Mesothelial cell of epicardium (in vitro differentiated cells): ENCODE measurements at places on chromosomes 4 and X. TPM values are rescaled to one million over a fixed set of nuclear protein-coding genes. Genes with fewer than 3 reads are reported as not detected.

DNA sequence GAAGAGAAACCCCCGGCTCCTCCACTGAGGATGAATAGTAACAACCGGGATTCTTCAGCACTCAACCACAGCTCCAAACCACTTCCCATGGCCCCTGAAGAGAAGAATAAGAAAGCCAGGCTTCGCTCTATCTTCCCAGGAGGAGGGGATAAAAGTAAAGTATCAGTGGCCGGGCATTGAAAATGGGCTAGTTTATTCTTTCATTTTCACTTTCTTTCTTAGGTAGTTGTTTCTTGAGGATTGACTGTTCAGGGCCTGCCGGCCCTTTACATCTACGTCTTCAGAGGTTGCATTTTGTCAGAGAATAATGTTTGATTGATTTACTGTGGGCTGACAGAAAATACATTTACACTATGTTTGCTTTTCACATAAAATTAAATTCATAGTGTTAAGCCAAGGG, 27.1 kb downstream of the PAK3 start:
- DNase-seq = no peak
- no peak overlapping the region for H3K27ac ChIP-seq
- peaks cover 14% of the 10 kb centered on the region for H3K4me1 ChIP-seq
- no peaks in the 10 kb centered on the region for H3K27me3 ChIP-seq

- peak overlapping the region; percentile 99 for H3K27ac ChIP-seq
- no peak for DNase-seq
- no peaks in the 10 kb centered on the region for H3K36me3 ChIP-seq
- H3K27me3 ChIP-seq = no peaks in the 10 kb centered on the region
- peak overlapping the region; percentile 72 for H3K4me3 ChIP-seq
Observed at GRCh38 chr4:183408796-183409195, 35.6 kb upstream of the CDKN2AIP start.

GRCh38 chr4:125849869-125850268, 535.1 kb downstream of the FAT4 start:
- H3K4me1 ChIP-seq = peaks cover 14% of the 10 kb centered on the region
- H3K27ac ChIP-seq = peak overlapping the region; percentile 6
- H3K4me3 ChIP-seq = no peak overlapping the region
- H3K36me3 ChIP-seq = no peaks in the 10 kb centered on the region

DNA sequence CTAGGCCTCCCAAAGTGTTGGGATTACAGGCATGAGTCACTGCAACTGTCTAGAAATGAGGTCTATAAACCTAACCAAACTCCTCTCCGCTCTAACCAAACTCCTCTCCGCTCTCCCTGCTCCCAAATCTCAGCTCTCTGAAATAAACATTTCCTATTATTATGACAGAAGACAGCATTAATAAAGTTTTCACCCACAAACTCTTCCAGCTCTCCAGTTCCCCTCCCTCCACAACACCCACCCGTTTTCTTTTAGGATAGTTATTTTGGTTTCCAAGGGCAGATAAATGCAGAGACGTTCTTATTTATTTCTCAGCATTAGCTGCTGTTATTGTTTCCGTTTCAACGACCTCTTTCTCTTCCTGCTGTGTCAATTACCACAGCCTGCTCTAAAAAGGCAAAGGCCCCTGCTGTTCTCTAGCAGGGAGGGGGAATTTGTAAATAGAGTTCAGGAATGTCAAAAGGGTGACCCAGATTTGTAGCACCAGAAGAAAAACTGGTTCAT, 13.3 kb upstream of the SCD5 start:
- H3K27ac ChIP-seq = no peak overlapping the region
- H3K4me3 ChIP-seq = no peak overlapping the region
- no peaks in the 10 kb centered on the region for H3K36me3 ChIP-seq
- peaks cover 2% of the 10 kb centered on the region for H3K27me3 ChIP-seq
- DNase-seq = no peak
- peaks cover 16% of the 10 kb centered on the region for H3K4me1 ChIP-seq

- peak overlapping the region; percentile 77 for H3K27ac ChIP-seq
- no peaks in the 10 kb centered on the region for H3K36me3 ChIP-seq
- H3K4me1 ChIP-seq = peaks cover 5% of the 10 kb centered on the region
- peaks cover 56% of the 10 kb centered on the region for H3K27me3 ChIP-seq
Observed at GRCh38 chr4:141636771-141637460, 533 bp downstream of the IL15 start.

- no peaks in the 10 kb centered on the region for H3K27me3 ChIP-seq
- H3K36me3 ChIP-seq = no peaks in the 10 kb centered on the region
- H3K27ac ChIP-seq = no peak overlapping the region
- no peak for DNase-seq
Observed at GRCh38 chrX:21438792-21439191, 64.6 kb downstream of the CNKSR2 start.

GRCh38 chr4:113444386-113444785, 317.2 kb downstream of the CAMK2D start:
- H3K4me3 ChIP-seq = no peak overlapping the region
- no peaks in the 10 kb centered on the region for H3K36me3 ChIP-seq
- no peak for DNase-seq
- H3K4me1 ChIP-seq = peaks cover 18% of the 10 kb centered on the region
- H3K27me3 ChIP-seq = no peaks in the 10 kb centered on the region

DNA sequence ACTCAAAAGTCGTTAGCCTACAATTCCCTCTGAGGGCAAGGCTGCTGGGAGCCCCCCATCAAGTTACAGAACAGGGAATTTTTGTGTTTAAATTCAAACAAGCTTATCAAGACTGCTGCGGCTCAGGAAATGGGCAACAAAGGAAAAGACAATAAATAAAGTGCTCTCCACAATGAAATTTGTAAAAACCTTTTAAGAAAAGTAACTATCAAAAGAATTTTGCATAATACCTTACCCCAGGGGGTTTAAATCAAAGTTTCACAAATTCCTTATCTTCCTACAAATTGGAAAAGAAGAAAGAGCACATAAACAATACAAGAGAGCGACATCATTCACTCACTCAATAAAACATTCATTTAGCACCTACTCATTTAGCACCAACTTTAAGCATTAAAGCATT, 97.9 kb upstream of the CCDC160 start:
- peaks cover 13% of the 10 kb centered on the region for H3K4me1 ChIP-seq
- no peak overlapping the region for H3K27ac ChIP-seq
- H3K27me3 ChIP-seq = peaks cover 2% of the 10 kb centered on the region
- H3K36me3 ChIP-seq = no peaks in the 10 kb centered on the region
- no peak overlapping the region for H3K4me3 ChIP-seq
- DNase-seq = no peak

- no peak overlapping the region for H3K4me3 ChIP-seq
- no peaks in the 10 kb centered on the region for H3K27me3 ChIP-seq
- DNase-seq = no peak
- H3K4me1 ChIP-seq = peaks cover 34% of the 10 kb centered on the region
- peaks cover 12% of the 10 kb centered on the region for H3K36me3 ChIP-seq
Observed at GRCh38 chr4:150283689-150284088, 205.4 kb downstream of the DCLK2 start.

DNA sequence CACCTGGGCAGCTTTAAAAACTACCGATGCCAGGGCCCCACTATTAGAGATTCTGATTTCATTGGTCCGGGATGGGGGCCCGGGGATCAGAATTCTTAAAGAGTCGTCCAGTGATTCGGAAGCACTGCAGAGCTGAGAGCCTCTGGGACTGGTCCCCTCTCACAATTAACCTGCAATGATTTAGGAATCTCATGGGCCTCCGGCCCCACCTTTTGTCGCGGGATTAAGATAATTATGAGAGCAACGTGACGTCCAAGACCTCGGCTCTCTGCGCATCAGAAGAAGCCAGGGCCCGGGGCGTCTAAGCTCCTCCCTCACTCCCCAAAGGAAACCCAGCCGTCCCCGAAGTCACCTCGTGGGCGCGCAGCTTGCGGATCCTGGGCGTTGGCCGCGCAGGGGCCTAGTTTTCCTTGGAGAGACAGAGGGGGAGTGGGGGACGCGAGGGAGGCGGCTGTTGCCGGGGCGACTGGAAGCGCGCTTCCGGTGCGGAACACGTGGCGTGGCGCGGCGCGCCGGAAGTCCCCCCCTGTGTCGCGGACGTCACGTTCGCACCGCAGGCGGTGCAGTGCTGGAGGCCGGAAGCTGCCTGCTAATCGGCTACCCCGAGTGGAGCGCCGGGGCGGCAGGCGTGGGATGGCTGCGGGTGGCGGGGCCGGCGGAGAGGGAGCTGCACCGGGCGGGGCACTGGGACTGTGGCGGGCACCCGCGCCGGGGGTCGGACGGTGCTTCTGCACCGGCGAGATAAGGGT, at the start of gene GEMIN8:
Gene GEMIN8 (minus strand): TSS at position 468 of the 749 bp plus-strand sequence. CDS start 8,414 bp downstream, outside the sequence.
- H3K27ac ChIP-seq = peak within 1 kb of the TSS; percentile 97
- no peaks in the 10 kb centered on the region for H3K36me3 ChIP-seq
- peak within 1 kb of the TSS; percentile 85 for H3K4me3 ChIP-seq
- no peaks in the 10 kb centered on the region for H3K27me3 ChIP-seq

DNA sequence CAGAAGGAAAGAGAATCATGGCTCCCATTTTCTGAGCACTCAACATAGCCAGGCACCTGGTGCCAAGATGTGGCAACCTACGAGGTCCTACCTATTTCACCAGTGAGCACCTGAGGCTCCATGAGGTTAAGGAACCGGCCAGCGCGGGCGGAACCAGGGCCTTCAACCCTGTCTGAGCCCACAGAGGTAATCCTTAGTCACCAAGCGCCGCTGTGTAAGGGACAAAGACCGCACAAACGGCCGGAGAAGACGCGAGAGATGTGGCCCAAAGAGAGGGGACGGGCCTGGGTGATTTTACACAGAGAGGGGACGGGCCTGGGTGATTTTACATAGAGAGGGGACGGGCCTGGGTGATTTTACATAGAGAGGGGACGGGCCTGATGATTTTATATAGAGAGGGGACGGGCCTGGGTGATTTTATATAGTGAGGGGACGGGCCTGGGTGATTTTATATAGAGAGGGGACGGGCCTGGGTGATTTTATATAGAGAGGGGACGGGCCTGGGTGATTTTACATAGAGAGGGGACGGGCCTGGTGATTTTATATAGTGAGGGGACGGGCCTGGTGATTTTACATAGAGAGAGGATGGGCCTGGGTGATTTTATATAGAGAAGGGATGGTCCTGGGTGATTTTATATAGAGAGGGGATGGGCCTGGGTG, 114.2 kb downstream of the SMIM20 start:
- no peak for DNase-seq
- peaks cover 35% of the 10 kb centered on the region for H3K27me3 ChIP-seq
- H3K4me1 ChIP-seq = peaks cover 18% of the 10 kb centered on the region
- no peak overlapping the region for H3K27ac ChIP-seq
- no peak overlapping the region for H3K4me3 ChIP-seq

DNA sequence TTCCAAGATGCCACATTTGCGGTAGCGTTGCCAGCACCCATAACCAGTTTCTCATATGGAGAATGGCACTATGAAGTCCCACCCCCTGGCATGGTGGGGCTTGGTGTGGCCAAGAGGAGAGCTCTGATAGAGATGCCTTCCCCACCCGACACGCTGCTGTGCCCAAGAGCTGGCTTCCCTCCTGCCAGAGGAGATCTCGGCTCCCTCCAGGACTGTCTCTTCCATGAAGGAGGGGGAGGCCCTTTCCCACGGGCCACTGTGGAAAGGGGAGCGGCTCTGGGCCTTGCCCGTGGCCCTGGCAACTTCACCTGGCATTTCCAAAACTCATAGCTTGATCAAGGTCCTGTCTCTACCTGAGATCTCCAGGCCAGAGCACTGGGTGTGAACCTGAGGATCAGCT, 217.3 kb upstream of the PSAPL1 start:
- H3K27ac ChIP-seq = no peak overlapping the region
- peaks cover 2% of the 10 kb centered on the region for H3K27me3 ChIP-seq
- H3K4me3 ChIP-seq = no peak overlapping the region
- H3K4me1 ChIP-seq = peaks cover 25% of the 10 kb centered on the region

GRCh38 chr4:73762409-73762808, 22.0 kb downstream of the CXCL8 start:
- H3K4me3 ChIP-seq = no peak overlapping the region
- no peak overlapping the region for H3K27ac ChIP-seq
- no peaks in the 10 kb centered on the region for H3K4me1 ChIP-seq
- DNase-seq = no peak

DNA sequence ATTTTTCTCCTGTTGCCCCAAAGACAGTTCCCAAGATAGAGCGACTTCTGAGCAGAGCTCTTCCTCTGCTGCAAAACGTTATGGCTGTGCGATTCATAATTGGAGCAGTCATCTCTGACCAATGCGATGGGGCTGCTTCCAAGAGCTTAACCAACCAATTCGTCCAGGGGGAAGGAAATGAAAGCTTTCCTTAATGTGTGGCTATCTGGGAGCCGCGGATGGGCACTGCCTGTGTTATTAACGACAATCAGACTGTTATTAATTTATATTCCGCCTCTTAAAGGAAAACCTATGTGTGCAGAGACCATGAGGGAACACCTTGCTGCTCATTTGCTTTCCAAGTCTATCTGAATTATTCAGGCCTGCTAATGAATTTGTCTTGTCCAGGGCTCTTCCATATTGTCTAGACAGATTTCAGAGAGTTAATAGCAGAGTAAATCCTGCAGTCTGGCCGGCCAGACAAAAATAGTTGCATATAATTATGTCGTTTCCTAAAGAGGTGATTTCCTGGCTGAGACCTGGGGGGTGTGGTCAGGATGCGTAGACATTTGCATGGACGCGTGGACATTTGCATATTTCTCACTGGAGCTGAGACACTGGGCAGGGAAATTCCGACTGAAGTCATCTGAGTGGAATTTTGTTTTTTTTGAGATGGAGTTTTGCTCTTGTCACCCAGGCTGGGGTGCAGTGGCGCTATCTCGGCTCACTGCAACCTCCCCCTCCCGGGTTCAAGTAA, 135.4 kb downstream of the HMX1 start:
- peaks cover 4% of the 10 kb centered on the region for H3K4me1 ChIP-seq
- no peak for DNase-seq
- H3K27ac ChIP-seq = no peak overlapping the region
- H3K27me3 ChIP-seq = peaks cover 2% of the 10 kb centered on the region
- no peak overlapping the region for H3K4me3 ChIP-seq

GRCh38 chrX:55787063-55787462, 69.5 kb downstream of the RRAGB start:
- H3K27ac ChIP-seq = no peak overlapping the region
- DNase-seq = no peak
- no peak overlapping the region for H3K4me3 ChIP-seq
- no peaks in the 10 kb centered on the region for H3K4me1 ChIP-seq

GRCh38 chr4:155604718-155605626, 61.7 kb upstream of the GUCY1A1 start:
- peak overlapping the region; percentile 20 for H3K27ac ChIP-seq
- H3K27me3 ChIP-seq = no peaks in the 10 kb centered on the region
- H3K36me3 ChIP-seq = no peaks in the 10 kb centered on the region
- no peak overlapping the region for H3K4me3 ChIP-seq

GRCh38 chrX:150942942-150943594, 40.1 kb upstream of the HMGB3 start:
- H3K27ac ChIP-seq = no peak overlapping the region
- no peaks in the 10 kb centered on the region for H3K36me3 ChIP-seq
- no peak overlapping the region for H3K4me3 ChIP-seq
- peaks cover 4% of the 10 kb centered on the region for H3K4me1 ChIP-seq
- H3K27me3 ChIP-seq = no peaks in the 10 kb centered on the region

The CXorf49 gene
- not detected in 3 replicates for total RNA-seq

The STPG2 gene
- total RNA-seq = 0.85 to 0.97 TPM (median 0.88 TPM) in 3 replicates

The ATG4A gene
- 7.9 to 9.9 TPM (median 8.9 TPM) in 3 replicates for total RNA-seq

The C4orf50 gene
- total RNA-seq = 0.02 to 0.04 TPM in 2 of 3 replicates, not detected in the other

The BST1 gene
- 0.42 to 1.0 TPM (median 0.58 TPM) in 3 replicates for total RNA-seq
